ENCODE measurements at places on chromosomes 2 and 18.

DNA sequence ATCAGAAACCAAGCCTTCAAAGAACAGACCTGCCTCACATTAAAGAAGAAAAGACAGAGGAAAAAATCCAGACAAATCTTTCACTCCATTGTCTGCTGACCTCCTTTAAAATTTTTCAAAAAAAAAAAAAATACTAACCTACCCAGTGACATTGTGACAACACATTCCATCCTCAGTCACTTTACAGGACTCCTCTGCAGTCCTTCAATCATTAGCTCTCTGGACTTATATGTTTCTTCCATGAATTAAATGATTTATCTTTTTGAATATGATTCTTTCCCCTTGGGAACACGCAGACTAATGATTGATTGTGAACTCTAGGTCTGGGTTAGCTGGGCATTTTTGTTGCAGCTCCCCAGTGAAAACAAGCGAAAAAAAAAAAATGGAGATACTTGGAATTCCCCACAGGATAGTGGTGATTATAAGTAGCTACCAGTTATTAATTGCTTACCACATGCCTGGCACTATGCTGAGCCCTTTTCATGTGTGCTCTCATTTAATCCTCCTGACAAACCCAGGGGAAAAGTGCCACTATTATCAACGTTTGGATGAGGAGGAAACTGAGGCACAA, 261.3 kb upstream of the NCKAP5 start:
- no peak for DNase-seq

DNA sequence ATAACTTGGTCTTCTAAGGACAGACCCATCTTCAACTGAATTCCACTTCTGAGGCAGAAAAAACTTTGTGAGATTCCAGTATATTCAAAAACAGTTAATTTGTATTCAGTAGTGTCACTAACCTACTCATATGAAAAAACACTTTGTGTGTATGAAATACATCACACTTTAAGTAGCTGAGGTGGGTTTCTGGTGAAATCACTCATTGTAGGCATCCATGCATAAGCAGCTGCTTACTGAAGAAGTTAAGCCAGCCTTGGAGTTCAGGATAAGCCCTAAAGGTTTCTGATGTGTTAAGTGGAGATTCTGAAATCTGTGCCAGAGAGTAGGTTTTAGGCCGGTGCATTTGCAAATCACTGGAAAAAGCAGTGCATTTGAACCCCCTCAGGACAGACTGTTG, 128.2 kb downstream of the BCL2 start:
- DNase-seq = no peak

DNA sequence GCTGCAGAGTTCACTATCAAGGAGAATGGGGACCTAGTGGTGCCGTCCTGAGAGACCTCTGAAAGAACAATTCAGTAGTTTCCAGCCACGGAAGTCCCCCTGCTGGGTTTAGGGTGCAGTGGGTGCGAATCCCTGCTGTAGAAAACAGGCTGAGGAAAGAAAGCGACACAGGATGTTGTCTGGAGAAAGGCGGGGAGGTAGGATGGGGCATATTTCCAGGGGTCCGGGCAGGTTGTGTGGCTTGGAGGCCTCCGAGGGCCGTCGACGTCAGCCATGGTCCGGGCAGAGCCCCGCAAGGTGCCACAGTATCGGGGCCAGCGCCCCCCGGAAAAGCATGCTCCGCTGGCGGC, 807 bp upstream of the CREB1 start:
- DNase-seq = no peak

DNA sequence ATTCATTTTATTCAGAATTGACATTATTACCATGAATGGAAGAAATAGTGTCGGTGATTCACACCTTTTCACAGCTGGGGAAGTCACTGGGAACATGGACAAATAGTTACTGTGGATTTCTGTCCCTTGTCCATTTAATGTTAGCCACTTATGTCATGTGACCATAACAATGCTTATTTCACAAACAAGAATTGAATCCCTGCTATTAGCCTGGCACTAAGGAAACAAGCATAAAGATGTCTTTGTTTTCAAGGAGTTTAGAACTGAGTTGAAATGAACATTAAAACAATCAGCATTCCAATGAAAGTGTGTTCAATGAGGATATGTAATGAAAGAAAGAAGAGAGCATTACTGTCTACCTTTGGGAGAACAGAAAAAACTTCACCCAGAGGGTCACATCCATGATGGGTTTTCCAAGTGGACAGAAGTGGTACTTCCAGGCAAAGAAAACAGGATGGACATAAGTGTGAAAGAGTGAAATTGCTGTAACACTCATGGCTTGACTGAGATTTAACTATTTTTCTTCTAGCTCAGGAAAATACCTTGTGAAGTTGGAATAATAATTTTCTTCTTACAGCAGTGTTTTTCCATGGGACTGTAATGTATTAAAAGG, 324.5 kb upstream of the UBE2E3 start:
- DNase-seq = no peak

GRCh38 chr2:233093721-233094120, 33.6 kb downstream of the INPP5D start:
- no peak for DNase-seq

GRCh38 chr2:15122915-15123314, 438.2 kb downstream of the NBAS start:
- no peak for DNase-seq

- DNase-seq = no peak
These were observed 160.8 kb downstream of the COL6A3 start for GRCh38 chr2:237253046-237253702.

DNA sequence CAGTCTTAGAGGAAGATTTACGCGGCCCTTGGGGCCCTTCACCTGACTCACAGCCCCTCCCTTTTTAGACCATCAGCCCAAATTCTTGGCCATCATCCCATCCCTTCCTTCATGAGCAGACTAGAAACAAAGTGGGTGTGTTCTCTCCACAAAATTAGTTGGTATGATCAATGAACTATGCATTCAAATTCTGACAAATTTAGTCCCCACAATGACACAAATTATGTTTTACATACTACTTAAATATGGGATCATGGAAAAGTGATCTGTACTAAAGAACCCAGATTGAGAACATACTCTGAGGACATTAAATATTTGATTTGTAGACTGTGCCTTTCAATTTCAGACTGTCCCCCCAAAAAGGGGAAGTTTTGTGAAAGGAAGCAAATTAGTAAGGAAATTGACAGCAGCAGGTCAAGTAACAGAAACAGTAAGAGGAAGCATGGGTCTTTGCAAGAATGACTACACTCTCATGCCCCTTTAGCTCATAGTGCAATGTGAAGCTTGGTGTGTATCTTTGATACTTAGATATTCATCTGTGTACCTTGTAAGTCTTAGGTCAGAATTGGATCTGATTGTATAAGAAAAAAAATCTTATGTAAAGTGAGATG, 2.2 kb upstream of the MAPRE2 start:
- DNase-seq = no peak

DNA sequence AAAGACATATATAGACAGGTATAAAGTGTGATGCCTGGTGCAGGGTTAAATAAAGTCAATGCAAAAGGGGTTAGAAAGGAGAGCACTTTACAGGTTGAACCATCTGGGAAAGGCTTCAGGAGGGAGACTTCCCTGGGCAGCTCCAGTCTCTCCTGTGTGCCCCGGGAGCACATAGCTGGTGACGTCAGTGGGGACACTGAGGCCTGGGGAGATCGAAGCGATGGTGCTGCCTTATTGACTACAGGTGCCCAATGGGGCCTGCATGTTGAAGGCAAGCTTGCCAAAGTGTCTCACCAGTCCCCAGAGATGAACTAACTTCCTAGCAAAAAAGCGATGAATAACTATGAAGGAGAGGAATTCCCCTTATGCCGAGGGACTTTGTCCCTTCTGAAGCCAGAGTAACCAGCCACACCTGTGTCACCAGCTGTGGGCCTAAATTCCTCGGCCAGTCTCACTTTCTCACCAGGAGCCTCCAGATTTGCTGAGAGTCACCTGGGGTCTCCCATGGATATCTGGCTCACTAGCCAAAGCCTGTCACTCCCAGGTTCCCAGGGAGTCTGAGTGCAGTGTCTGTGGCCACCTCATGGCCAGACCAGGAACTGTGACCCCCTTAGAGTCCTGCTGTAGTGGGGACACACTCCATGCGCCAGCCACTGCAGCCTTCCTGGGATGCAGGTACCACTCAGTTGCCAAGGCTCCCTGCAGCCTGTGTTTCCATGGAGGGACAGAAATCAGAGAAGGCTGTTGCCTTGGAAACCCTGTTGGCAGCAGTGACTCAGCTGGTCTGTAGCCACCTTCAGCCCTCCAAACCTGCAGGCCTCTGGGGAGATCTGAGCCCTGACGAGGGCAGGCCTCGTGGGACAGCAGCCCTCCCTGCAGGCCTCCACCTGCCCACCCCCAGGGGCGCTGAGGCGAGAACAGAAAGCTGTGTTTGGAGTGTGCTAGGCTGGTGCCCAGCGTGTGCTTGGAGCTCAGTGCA, 128.7 kb downstream of the CTIF start:
- no peak for DNase-seq

DNA sequence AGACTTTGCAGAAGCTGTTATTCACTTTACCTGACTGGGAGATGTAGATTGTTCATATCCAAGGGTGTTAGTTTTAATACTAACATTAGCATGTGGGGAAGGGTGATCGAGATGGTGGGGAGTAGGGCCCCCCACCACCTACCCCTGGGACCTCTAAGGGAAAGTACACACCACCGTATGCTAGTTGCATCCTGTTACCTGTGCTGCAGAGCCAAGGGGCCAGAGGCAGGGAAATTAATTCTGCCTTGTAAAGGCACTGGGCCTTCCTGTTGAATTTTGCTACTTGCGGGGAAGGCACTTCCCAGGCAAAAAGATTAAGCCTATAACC, 9.0 kb downstream of the STEAP3 start:
- DNase-seq = no peak

DNA sequence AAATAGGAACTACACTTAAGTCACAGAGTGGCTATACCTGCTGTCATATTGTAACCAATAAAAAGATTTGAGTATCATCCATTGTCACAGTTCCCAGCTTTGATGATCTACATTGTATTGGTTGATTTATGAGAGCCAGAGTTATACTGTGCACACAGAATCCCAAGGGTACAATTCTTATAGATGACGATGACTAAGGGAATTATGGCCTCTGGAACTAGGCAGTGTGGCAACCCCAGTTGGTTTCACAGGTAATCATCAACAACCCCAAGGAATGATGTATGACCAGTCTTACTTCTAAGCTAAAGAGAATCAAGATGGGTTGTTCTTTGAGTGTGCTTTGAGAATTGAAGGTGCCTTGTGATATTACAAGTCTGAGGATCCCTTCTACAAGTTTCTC, 217.3 kb downstream of the ETAA1 start:
- no peak for DNase-seq

- DNase-seq = no peak
These were observed 187.5 kb upstream of the CRIM1 start for GRCh38 chr2:36168115-36168514.

GRCh38 chr18:44700652-44701051, 20.0 kb downstream of the SETBP1 start:
- DNase-seq = no peak

DNA sequence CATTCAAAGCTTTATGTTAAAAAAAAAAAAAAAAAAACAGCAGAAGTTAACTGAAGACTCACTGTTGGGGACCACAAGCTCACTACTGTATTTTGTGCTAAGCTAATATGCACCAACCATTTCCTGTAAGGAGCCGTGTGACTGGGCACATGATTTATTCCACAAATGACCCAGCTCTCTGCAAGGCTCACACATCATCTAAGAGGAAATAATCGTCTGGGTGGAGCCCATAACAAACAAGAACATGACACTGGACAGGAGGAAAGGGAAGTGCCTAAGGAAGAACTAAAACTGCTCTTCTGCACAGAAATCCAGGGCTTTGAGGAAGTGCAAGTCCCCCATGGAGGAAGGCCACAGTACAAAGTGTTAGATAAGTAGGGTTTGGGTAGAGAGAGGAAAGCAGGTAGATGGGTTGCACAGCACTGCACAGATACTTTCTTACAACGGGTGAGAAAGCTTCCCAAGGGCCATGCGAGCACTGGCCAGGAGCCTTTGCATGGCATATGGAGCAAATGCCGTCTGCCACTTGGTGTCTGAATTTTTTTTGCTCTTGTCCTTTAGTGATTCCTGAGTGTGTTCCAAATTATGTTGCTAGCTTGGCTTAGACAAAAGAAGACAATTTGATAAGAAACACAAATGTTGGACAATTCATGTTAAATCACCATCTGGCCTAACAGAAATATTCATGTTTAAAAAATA, 24.4 kb downstream of the NFE2L2 start:
- no peak for DNase-seq

DNA sequence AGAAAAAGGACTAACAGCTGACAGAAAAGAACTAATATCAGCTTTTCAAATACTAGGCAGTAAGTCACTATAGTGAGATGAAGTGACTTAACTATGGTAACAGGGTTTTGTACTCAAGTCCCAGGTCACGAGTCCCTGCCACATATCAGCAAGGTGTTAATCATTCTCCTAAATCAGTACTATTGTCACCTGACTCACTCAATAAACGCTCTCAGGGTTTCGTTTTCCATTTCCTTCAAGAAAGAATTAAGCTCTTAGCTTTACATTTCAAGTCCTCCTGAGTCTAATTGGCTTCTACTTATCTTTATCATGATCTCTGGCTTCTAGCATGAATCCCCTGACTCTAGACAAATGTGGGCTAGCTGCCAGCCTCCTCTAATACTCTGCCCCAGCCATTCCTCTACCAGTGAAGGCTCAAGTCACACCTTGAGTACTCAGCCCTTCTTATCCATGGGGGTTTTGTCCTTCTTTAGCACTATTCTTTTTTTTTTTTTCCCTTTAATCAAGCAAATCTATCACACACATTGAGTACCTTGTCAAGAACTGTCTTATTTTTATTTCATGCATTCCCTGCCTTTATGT, 20.0 kb downstream of the BUB1 start:
- DNase-seq = no peak

GRCh38 chr2:127671557-127672302, 3.6 kb downstream of the LIMS2 start:
- DNase-seq = no peak

DNA sequence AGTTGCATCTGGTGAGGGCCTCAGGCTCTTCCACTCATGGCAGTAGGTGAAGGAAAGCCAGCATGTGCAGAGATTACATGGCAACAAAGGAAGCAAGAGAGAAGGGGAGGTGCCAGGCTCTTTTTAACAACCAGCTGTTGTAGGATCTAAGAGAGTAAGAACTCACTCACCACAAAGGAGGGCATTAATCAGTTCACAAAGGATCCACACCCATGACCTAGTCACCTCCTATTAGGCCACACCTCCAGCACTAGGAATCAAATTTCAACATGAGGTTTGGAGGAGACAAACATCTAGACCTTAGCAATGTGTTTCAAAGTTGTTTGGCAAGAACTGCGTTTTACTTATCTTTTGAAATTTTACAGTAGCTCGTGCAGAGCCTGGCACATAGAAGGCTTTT, 20.5 kb upstream of the REG3A start:
- no peak for DNase-seq

GRCh38 chr18:33495278-33495677, 54.8 kb upstream of the CCDC178 start:
- peak; percentile 30 for DNase-seq
